GM19239 (cell line): ENCODE measurements at places on chromosomes 1 and 21.

DNA sequence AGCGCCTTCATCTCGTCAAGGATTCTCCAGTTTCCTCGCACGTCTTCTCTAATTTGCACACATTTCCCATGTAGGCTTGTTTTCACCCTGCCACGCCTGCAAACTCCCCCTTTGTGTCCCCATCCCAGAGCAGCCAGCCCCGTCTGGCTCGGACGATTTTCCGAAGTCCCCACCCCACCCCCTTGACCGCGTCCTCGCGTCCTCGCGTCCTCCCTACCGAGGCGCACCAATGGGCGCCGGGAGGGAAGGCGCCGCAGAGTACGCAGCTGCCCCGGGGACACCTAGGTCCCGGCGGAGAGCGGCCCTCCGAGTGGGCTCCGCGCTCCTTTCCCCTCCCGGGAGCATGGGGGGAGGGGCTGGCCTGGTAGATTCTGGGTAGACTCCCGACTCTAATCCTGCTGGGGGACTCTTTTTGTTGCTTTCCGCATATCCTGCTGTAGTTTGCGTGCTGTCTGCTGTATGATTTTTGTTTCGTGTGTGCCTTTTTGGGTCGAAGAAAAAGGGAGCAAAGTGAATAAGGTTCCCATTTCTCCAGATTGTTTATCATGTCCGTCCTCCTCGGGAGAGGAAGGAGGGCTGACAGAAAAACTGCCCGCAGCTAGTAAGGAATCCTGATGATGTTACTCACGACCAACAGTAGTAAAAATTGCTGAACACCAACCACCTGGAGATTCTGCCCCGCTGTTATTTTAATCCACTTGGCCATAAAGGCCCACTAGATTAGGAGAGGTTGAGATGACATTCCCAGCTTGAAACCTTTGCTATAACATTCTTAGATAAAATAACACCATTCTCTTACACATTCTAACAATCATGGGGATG lies 1.5 kb downstream of the CACHD1 start:
- DNase-seq, result no peak

- DNase-seq, result no peak
These were observed 76.8 kb downstream of the SLC45A1 start for GRCh38 chr1:8394456-8395321.

DNA sequence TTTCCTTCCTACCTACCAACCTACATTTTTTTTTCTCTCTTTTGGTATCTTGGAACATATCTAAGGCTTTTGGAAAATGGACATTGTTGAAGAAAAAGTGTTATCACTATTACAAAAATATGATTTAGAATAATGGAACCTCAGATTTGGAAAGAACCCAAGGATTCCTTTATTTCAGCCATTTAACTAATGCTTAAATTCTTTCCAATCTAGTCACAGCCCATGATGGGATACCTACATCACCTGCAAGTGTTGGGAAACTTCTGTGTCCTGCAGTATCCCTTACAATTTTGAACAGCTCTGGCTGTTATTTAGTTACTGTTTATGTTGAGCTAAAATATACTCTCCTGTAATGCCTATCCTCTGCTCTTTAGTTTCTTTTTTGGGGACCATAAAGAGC lies 22.3 kb upstream of the APOBEC4 start:
- DNase-seq, result no peak

DNA sequence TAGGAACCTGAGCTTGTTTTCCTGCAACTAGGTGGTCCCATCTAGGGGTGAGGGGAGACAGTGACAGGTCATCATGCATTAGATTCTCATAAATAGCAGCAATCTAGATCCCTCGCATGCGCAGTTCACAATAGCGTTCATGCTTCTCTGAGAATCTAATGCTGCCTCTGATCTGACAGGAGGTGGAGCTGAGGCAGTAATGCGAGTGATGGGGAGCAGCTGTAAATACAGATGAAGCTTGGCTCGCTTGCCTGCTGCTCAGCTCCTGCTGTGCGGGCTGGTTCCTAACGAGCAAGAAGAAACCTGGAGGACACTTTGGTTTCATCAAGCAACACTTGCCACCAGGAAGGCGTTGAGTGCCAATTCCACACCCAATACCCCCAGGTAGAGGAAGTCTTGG lies 95.1 kb upstream of the OLIG2 start:
- no peak for DNase-seq

GRCh38 chr1:173489149-173489600 lies 12.0 kb downstream of the PRDX6 start:
- DNase-seq, result no peak

DNA sequence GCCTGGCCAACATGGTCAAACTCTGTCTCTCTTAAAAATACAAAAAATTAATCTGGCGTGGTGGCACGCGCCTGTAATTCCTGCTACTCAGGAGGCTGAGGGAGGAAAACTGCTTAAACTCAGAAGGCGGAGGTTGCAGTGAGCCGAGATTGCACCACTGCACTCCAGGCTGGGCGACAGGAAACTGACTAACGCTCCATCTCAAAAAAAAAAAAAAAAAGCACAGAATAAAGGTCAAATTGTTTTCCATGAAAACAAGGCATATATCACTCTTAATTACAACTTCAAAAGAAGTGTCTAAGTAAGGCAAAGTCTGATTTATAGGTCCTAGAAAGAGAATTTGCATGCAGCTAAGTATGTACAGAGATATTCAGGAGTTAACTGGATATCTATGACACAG lies 25.6 kb downstream of the EYA3 start:
- no peak for DNase-seq

- DNase-seq, result no peak
These were observed 24.6 kb upstream of the CASQ2 start for GRCh38 chr1:115793162-115793561.

- DNase-seq, result no peak
These were observed 3.3 kb upstream of the TMEM240 start for GRCh38 chr1:1543706-1544099.

GRCh38 chr1:187460093-187460492 lies 631.3 kb downstream of the PLA2G4A start:
- DNase-seq, result no peak

GRCh38 chr1:113390871-113391648 lies 745 bp downstream of the MAGI3 start:
- DNase-seq, result peak; percentile 15

- DNase-seq, result no peak
These were observed 67.1 kb downstream of the FGGY start for GRCh38 chr1:59364037-59364436.

DNA sequence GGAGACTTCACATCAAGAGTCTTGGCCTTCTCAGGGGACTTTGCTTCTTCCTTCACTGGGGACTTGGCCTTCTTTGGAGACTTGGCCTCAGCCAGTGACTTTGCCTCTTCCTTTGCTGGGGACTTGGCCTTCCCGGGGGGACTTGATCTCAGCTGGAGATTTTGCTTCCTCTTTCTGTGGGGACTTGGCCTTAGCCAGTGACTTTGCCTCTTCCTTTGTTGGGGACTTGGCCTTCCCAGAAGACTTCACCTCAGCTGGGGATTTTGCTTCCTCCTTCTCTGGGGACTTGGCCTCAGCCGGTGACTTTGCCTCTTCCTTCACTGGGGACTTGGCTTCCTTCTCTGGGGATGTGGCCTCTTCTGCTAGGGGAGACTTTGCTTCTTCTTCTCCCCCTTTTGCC lies 13.5 kb upstream of the CD2 start:
- DNase-seq, result no peak

- no peak for DNase-seq
These were observed 98.3 kb downstream of the DUSP10 start for GRCh38 chr1:221643404-221644144.

DNA sequence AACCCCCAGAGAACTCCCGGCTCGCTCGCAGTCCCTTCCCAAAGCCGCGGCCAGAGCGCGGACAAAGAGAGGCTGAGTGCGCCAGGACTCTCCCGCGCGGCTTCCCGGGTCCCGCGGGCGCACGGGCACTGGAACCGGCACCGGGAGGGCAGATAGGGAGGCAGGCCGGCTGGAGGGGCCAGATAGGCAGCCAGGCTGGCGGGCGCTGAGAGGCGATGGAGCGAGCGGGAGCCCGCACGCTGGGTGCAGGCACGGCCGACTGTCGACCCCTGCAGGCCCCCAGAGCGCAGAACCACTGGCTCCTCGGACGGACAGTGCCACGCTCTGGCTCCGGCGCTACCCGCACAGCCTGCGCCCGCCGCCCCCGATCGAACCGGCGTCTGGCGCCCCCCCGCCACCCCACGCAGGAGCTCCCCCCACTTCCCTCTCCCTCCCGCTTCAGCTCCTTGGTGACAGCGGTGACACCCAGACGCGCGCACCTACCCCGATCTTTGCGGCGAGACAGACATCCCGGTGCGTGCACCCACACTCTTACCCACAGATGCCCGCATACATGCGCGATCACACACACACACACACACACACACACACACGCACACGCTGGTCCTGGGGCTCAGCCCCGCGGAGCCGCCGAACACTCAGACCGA lies 534 bp downstream of the SLC6A9 start:
- no peak for DNase-seq

- DNase-seq, result no peak
These were observed 48.9 kb downstream of the PHC2 start for GRCh38 chr1:33381977-33382376.

DNA sequence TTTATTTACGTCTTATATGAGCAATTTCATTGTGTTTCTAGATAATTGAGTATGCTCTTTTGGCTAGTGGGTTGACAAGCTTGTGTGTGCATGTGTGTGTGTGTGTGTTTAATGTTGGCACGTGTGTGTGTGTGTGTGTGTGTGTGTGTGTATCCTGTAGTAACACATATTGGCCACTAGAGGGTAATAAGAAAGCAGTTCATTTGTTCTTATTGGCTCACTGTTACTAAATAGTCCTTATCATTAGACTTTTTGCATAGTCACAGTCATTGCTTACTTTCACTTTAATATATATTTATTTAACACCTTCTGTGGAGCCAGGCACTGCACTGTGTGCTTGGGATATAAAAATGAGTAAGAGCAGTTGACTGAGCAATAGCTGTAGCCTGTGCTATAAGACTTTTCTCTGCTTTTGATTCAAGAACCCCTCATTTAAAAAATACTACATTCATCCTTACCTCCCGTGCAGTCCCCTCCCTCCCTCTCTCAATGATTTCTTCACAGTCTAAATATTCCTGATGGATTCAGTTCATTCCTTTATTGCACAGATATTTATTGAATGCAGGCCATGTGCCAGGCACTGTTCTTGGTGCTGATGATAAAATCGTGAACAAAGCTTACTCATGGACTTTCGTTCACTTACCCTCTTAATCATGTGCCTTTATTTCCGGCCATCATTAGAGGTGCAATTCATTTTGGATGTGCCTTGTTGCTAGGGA lies 96.7 kb downstream of the DYRK1A start:
- DNase-seq, result no peak

DNA sequence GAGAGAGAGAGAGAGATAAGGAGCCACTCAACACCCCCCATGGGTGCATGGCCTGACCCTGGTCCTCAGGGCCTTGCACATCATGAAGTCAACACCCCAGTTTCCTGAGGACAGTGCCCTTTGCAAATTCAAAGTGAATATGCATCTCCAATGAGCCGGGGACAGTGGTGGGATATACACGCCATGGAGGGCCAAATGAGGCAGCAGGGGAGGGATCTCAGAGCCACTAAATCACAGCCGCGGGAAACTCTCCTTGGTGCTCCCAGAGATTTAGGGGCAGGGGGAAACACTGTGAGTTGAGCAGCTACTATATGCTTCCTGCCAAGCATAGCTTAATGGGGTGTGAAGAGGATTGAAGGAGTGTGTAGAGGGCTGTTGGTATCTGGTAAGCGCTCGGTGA lies 35.5 kb downstream of the MATN1 start:
- no peak for DNase-seq

DNA sequence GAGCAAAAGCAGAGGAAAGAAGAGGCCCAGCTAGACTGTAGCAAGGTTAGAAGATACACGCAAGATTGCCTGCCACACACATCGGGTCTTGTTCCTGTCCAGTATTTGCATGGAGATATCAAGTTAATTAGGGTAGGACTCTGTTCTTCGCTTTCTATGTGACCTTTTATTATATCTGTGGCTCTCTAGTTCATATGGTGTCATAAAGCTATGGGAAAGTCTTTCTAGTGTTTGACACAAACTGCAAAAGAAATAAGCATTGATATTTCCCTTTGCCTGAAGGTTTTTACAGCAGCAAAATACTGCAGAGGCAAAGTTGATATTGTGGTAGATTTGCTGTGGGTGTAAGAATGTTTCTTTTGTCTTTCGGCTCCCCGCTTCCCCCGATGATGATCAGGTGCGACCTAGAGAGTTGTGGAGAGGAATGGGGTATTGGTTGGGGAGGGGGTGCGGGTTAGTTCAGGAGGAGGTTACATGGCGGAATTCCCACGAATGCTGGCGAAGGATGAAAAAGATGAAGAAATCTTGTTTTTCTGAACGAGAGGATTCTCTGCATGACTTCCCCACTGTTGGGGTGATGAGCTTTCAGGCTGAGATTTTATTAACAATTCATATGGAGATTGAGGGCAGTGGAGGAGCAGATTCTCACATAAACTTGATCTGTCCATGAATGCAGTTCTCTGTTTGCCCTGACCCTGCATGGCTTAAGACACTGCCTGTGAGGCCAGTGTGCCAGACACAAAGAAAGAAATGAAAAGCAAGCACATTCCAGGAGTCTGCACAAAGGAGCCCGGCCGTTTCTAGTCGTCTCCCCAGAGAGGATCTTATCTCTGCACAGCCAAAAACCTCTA lies 550.2 kb downstream of the USP25 start:
- no peak for DNase-seq

- no peak for DNase-seq
These were observed at the start of gene ESRRG for GRCh38 chr1:216723274-216723780. Gene ESRRG (minus strand): TSS chr1:216723429. CDS start chr1:216723299, 130 bp downstream.

DNA sequence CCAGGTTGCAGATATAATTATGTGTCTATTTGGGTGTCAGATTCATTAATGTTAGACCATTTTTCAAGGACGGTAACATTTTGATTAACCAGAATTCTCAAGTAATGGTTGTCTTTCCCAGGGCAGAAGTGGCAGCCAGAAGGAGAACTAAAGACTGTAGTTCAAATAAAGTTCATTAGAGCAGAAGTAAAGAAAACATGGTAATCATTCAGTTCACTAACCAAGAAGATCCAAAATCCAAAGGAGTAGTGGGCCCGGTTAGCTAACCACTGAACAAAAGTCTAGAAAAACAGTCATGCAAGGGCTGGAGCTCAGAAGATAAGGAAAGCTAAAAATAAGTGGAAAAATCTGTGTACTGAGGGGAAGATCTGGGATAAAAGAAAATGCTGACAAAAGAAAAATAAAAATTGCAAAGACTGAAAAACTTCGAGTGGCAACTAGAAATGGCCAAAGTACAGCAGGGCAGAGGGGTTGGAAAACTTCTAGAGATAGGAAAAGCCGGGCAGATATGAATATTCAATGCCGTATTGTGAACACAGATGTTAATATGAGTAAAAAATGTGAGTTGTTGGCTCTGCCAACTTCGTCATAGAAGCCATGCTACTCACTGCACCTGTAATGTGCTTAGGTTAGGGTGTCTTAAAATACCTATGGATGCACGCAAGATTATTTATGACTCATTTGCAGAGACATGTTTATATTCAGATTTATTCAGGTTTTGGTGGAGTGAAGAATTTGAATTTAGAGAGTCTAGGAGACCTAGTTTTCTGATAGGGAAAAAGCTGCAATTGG lies 925.9 kb downstream of the LTN1 start:
- DNase-seq, result no peak

GRCh38 chr1:7014640-7014930 lies 229.3 kb downstream of the CAMTA1 start:
- no peak for DNase-seq

GRCh38 chr1:3249631-3250501 lies 180.9 kb downstream of the PRDM16 start:
- no peak for DNase-seq

- DNase-seq, result no peak
These were observed 144.2 kb downstream of the HIVEP3 start for GRCh38 chr1:41774471-41774990.
